ENCODE measurements at places on chromosomes 16 and 17.

- H3K4me1 ChIP-seq = peaks cover 19% of the 10 kb centered on the region
- no peaks in the 10 kb centered on the region for H3K27me3 ChIP-seq
- no peaks in the 10 kb centered on the region for H3K36me3 ChIP-seq
- no peak overlapping the region for H3K4me3 ChIP-seq
- no peak overlapping the region for H3K27ac ChIP-seq
These were observed 8.7 kb downstream of the CCDC57 start for GRCh38 chr17:82203920-82204319.

DNA sequence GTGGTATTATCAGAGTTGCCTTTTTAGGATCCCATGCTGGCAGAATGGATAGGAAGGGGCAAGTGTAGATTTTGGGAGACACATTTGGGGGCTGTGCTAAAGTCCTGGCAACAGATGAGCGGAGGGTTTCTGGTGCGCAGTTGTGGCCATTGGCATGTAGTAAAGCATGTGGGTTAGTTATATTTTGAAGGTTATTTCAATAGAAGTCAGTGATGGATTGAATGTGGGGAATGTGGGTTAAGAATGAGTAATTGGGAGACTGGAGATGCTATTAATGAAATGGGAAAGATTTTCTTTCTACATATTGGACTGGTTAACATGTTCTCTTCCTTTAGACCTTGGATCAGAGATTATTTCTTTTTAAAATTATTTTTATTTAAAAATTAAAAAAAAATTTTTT, 10.0 kb downstream of the DUS2 start:
- H3K4me3 ChIP-seq = no peak overlapping the region
- no peak for DNase-seq
- H3K27ac ChIP-seq = no peak overlapping the region
- H3K36me3 ChIP-seq = no peaks in the 10 kb centered on the region

DNA sequence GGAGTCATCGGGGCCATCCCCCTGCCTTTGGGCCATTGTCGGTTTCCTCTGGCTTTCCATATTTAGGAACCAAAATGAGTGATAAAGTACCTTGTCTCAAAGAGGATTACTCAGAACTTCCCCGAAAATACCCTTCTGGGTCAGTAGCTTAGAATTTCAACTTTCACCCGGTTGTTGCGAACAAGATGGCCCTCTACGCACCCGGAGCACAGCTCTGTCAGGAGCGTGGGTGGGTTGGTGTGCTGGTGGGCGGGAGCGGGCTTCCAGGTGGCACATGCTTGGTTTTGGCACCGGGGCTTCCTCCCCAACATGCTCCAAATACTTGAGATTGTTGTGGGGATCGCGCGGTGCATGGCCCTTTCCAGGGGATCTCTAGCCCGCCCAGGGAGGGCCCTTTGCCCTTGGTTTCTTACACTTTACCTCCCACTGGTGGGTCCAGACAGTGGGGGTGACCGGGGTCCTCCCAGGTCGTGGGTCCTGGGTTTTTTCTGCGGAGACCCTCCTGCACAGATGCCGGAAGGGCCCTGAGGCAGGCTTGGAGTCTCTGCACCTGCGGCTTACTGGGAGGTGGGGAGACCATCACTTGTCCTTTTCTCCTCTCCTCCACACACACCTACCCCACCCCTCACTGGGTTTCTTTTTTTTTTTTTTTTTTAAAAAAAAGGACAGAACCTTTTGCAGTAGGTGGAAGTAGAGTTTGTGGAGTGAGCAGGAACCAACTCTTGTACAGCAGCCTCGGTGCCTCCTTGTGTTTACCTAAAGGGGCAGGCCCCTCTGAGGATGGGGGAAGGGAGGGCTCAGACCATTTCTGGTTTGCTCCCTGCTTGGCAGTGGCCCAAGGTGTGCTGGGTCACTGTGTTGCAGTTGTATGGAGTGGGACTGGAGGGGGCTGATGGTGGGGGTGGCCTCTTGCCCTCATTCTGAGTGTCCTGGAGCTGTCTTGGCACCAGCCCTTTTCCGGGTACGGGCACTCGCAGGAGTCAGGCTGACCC, 142.1 kb downstream of the SEC14L1 start:
- no peaks in the 10 kb centered on the region for H3K36me3 ChIP-seq
- H3K27me3 ChIP-seq = no peaks in the 10 kb centered on the region
- H3K27ac ChIP-seq = peak overlapping the region; percentile 83
- no peak overlapping the region for H3K4me3 ChIP-seq

DNA sequence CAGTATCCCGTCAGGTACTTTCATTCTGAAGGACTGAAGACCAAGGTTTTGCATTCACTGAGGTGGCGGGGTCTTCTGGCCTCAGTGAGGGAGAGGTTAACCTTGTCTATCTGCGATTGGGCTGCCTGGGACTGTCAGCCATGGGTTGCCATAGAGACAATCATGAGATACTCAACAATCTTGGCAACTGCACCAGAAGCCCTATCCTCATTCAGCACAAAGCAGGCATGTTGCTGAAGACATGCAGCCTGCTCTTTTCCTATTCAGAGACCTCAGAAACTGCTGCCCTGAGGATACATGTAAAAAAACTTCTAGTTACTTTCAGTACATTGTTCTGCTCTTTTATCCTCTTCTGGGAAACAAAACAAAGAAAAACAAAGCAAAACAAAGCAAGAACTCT, 146.3 kb upstream of the PIRT start:
- no peak overlapping the region for H3K27ac ChIP-seq
- no peak for DNase-seq
- no peaks in the 10 kb centered on the region for H3K36me3 ChIP-seq
- no peak overlapping the region for H3K4me3 ChIP-seq
- no peaks in the 10 kb centered on the region for H3K4me1 ChIP-seq

GRCh38 chr16:50924759-50925545, 183.1 kb downstream of the CYLD start:
- H3K4me1 ChIP-seq = no peaks in the 10 kb centered on the region
- H3K27ac ChIP-seq = no peak overlapping the region
- H3K27me3 ChIP-seq = no peaks in the 10 kb centered on the region

DNA sequence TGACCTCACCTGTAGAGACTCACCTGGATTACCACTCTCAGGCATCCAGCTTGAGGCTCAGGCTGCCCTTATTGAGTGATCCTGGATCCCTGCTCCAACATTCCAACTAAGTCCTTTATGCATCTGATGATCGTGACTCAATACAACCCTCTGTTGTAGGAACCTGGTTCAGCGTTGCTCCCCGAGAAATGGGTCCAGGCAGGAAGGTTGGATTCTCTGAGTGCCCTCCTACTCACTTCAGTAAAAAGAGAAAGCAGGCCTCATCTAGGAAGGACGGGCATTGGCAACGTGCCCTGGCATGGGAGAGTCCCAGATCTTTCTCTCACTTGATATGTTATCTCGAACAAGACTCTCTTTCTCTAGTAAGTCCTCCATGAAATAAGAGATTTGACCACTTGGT, at the start of gene OR3A1:
Gene OR3A1, minus strand, starts transcription at position 101 of the 400 bp plus-strand sequence. CDS start 5,778 bp downstream, outside the sequence.
- H3K27ac ChIP-seq = no peak within 1 kb of the TSS
- H3K4me3 ChIP-seq = no peak within 1 kb of the TSS
- DNase-seq = no peak
- no peaks in the 10 kb centered on the region for H3K36me3 ChIP-seq
- no peaks in the 10 kb centered on the region for H3K27me3 ChIP-seq

- no peaks in the 10 kb centered on the region for H3K27me3 ChIP-seq
- H3K4me1 ChIP-seq = no peaks in the 10 kb centered on the region
- no peak overlapping the region for H3K4me3 ChIP-seq
These were observed 49.1 kb downstream of the ADCY7 start for GRCh38 chr16:50315346-50315997.

GRCh38 chr16:27152121-27152520, 51.2 kb upstream of the KDM8 start:
- no peak overlapping the region for H3K27ac ChIP-seq
- H3K4me1 ChIP-seq = peaks cover 19% of the 10 kb centered on the region
- H3K36me3 ChIP-seq = no peaks in the 10 kb centered on the region
- H3K4me3 ChIP-seq = no peak overlapping the region
- DNase-seq = no peak
- H3K27me3 ChIP-seq = no peaks in the 10 kb centered on the region
